ENCODE measurements at places on chromosomes 5 and 9.
A peak's percentile ranks its signal among the peaks of the same experiment; 100 is the strongest.

DNA sequence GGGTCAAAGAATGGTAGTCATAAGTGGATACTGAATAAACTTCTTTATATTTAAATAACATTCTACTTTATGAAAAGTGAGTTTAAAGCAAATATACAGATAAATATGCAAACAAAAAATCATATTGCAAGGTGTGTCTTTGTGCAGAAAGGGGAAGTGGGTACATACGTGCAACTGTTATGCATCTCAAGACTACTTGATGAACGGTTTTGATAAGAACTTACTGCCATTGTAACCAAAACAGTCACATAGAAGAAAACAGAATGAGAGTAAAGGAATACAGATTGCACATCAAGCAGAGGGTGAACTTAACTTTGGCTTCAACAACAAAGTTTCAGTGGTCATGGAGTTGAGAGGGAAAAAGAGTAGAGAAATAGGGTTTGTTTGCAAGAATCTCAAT, 9.9 kb downstream of the CAMK4 start:
- no peak for DNase-seq

GRCh38 chr9:68951879-68952659, 61.8 kb downstream of the PRKACG start:
- no peak for DNase-seq

DNA sequence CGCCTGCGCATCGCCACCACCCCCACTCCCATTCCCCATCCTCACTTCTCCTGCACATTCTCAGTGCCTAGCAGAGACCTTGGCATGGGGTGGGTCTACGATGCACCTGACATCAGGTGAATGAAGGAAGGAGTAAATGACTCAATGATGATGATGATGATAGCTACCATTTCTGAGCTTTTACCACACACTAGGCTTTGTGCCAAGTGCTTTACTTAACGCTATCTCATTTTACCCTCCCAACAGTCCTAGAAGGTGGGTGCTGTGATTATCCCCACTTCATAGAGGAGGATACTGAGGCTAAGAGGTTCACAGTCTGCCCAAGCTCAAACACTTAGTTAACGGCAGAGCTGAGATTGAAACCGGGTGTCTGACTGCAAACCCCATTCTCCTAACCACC, 27.1 kb downstream of the CAMK2A start:
- no peak for DNase-seq

- DNase-seq = peak; percentile 41
These were observed 115.9 kb upstream of the DAPK1 start for GRCh38 chr9:87381746-87382145.

DNA sequence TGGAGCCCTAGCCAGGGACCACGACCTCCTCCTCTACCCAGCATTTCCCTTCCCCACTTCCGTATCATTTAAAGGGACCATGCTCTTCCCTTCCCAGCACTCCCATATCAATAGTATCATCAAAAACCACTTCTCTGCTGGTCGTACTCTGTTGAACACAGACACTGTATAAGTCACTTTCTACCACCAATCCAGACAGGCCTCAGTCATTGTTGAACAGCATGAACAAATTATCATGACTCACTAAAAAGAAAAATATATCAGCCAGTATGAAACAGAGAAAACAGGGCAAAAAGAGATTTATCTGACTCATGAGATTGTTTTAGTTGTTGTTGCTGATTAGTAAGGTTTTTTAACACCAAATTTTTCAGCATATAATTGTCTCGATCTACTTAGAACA, 89.8 kb downstream of the CDKN2A start:
- DNase-seq = peak; percentile 85

GRCh38 chr5:17428176-17428800, 69.7 kb upstream of the TAF11L2 start:
- no peak for DNase-seq

DNA sequence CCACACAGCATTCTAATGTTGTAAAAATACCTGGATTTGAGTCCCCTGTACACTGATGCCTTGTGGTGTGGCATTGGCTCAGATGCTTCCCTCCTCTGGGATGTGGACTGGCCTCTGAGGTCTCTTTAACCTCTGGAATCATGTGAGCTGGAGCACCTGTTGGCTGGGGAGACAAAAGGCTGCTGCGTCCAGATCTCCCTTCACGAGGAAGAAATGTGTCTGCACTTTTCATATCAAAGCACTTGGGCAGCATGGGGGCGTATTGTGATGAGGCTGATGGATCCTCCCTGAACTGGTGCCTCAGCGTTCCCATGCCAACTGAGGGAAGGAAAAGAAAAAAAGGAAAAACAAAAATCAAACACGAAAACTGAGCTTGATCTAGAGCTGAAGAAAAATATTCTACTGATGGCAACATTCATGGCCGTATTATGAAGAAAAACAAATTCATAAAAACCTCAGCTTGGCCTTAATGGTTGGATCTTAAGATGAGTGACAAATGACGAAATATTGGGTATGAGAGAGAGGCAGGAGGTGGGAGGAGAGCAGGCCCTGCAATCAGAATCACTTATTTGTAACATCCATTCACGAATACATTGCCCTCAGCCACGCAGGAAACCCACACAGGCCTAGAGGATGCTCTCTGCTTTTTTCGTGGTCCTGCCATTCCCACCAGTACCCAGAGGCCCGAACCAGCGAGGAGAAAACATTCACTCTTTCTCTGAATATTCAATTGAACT, 26.2 kb downstream of the GRIA1 start:
- no peak for DNase-seq

GRCh38 chr9:131731237-131731636, 8.6 kb downstream of the RAPGEF1 start:
- DNase-seq = peak; percentile 24

DNA sequence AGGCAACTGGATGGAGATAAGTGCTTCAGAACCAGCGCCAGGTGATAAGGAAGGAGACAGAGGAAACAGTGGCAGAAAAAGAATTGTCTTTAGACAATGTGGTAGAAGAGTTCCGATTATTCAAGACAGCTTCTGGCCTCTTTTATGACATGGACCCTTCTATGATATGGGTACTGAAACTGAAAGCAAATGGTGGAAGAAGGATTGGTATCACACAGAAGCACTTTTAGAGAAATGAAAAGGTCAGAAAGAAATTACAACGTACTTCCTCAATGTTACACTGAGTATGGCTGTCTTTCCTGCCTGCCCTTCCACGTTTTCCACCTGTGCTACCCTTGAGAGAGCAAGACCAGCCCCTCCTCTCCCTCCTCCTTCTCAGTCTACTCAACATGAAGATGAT, 959.3 kb downstream of the DNAH5 start:
- DNase-seq = no peak

DNA sequence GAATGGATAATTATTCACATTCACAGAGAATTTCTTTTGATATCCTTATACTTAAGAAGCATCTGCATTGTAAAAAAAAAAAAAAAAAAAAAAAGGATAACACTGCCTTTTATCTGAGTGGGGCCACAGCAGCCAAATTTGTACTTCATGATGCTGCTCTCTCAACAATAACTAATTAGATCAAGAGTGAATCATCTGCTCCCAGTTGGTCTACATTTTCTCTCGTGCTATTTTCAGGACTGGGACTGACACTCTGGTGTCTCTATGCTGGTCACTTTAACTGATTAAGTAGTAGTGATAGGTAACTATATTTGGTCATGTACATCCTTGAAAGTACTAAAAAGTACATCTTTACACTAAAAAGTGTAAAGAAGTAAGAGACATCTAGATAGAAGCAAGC, 90.1 kb downstream of the RFX3 start:
- peak; percentile 10 for DNase-seq

DNA sequence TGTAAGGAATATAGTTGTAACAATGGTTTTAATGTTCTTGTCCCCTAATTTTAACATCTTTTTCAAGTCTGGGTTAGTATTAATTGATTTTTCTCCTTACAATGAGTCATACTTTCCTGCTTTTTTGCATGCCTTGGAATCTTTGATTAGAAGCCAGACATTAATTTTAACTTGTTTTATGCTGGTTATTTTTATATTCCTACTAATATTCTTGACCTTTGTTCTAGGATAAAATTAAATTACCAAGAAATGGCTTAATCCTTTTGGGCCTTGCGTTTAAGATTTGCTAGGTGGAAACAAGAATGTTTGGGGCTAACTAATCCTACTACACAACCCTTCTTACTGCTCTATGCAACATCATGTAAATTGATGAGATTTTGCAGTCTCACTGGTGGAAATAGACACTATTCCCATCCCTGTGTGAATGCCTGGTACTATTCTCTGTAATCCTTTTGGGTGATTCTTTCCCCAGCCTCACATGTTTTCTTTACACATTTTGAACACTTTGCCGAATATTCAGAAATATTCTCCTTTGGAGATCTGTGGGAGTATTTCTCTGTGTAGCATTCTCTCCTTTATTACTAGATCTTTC, 47.2 kb downstream of the ZCCHC7 start:
- no peak for DNase-seq

GRCh38 chr9:89398621-89399020, 80.3 kb downstream of the SECISBP2 start:
- no peak for DNase-seq

DNA sequence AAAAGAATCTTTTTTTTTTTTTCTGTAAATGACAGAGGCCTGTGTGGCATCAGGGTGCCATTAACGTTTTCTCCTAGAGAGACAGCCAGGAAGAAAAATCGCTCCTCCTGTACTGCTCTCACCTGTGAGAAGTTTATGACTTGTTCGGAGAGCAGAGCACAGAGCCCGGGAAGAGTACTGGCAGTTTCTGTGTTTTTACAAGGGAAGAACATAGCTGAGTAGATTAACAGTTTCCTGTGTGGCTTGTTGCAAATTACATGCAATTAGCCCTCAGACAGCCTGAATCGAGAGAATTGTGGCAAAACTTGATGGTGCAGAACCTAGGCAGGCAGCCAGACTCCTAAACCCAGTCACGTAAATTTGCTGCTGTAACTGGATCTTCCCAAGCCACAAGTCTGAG, 32.1 kb downstream of the PRKACG start:
- DNase-seq = no peak

GRCh38 chr5:53355931-53356330, 124.5 kb upstream of the FST start:
- no peak for DNase-seq

DNA sequence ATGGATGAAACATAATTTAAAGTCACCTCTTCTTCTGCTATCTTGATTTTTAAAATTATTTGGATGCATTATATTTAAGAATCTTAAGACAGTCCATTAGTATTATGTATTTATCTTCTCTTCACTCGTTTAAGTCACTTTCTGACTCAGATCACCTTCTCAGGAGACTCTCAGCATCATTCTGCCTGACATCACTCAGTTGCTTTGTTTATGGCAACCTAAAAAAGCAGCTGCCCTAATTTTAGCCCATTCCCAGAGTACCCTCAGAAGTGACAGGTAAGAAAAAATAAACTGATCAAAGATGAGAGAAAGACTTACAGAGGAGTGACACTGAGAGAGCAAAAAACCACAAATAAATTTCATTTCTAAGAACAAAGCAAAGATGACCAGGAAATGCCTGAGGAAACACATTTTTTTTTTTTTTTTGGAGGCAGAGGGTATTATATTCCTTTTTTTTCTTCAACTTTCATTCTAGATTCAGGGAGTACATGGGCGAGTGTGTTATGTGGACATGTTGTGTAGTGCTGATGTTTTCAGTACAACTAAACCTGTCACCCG, 140.5 kb downstream of the MUSK start:
- no peak for DNase-seq
